ENCODE measurements at places on chromosomes 3 and 15.

DNA sequence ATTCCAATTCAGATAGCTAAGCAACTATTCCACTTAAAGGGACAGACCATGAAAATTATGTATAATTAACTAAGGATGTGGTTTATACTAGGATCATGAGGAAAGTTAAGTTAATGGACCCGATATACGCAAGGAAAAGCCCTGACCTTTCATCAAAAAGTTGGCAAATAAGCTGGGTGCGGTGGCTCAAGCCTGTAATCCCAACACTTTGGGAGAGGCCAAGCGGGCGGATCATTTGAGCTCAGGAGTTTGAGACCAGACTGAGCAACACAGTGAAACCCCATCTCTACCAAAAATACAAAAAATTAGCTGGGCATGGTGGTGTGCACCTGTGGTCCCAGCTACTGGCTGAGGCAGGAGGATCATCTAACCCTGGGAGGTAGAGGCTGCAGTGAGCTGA, 39.6 kb downstream of the SCAP start:
- no peak for DNase-seq

GRCh38 chr3:78645628-78646310, 1122.0 kb downstream of the ROBO1 start:
- DNase-seq, result peak; percentile 88

DNA sequence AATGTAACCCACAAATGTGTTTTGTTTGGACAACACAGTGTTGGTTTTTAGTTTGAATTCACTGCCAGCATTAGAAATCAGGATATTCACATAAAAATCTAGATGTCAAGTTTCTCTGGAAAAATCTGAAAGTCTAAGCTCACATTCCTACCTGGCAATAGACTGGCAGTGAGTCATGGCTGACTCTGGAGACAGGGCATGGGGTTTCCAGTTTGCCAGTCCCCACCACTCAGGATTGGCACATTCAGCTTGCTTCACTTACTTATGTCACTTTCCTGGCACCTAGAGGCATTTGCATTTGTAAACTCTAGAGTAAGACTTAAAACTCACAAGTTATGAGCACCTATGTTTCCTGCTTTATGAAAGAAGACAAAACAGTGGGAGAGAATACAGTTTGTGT, 19.1 kb upstream of the SEC61A1 start:
- no peak for DNase-seq

DNA sequence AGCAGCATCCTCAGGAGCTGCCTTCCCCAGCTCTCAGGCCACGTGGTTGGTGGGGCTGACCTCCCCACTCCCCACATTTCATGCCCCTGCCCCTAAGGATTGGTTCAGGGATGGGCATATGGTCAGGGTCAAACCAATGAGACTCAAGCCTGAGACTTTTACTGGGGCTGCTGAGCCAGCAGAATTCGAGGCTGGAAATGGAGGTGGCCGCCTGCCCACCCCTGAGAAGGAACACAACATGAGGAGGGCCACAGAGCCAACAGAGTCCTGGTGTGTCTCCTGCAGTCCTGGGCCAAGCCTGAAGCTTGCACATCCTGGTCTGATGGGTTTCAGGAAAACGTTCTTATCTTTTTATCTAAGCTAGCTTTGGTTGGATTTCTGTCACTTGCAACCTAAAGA, 5.9 kb downstream of the EHD4 start:
- no peak for DNase-seq

- no peak for DNase-seq
Observed at GRCh38 chr3:69368129-69368741, 17.7 kb downstream of the FRMD4B start.

- no peak for DNase-seq
Observed at GRCh38 chr3:67765575-67765974, 111.2 kb upstream of the SUCLG2 start.

GRCh38 chr3:38021196-38021595, 8.2 kb downstream of the PLCD1 start:
- DNase-seq, result no peak
